ENCODE measurements at places on chromosomes 1 and 21.

- no peak for DNase-seq
These were observed 16.7 kb downstream of the USP48 start for GRCh38 chr1:21766210-21766609.

DNA sequence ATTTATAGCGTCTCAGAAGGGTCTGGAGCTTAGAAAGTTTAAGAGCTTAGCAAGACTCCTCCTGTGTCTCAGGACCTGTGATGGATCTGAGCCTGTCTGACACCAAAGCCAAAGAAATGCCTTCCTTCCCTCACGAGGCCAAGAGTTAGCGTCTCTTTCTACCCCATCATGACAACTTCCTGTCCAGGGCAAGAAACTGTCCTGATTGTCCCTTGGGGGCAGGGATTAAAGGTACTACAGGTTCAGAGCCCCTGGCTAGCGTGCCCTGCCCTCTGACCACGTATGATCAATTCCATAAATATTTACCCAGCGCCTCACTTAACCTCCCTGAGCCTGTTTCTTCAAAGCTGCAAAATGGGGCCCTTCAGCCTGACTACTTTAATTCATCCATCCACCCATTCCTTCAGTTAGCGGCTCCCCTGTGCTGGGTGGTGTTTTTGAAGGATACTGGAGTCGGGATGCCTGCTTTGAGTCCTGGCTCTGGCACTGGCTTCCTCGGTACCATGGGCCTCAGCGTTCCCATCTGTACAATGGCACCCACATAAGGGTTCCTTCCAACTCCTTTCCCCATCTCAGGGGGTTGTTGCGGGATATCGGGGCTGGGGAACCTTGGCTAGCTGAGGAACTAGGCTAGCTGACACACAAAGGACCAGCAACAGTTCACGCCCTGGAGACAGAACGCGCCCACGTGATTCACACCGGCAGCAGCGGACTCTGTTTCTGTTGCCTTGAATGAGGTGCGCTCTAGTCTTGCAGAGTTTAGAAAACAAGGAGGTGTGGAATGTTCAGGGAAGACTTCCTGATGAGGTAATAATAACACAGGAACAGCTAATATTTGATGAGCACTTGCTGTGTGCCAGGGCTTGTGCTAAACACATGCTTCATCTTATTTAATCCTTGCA is 23.0 kb upstream of the EPHA2 start:
- no peak for DNase-seq

GRCh38 chr1:201026234-201026633 is 2.7 kb upstream of the KIF21B start:
- DNase-seq = no peak

DNA sequence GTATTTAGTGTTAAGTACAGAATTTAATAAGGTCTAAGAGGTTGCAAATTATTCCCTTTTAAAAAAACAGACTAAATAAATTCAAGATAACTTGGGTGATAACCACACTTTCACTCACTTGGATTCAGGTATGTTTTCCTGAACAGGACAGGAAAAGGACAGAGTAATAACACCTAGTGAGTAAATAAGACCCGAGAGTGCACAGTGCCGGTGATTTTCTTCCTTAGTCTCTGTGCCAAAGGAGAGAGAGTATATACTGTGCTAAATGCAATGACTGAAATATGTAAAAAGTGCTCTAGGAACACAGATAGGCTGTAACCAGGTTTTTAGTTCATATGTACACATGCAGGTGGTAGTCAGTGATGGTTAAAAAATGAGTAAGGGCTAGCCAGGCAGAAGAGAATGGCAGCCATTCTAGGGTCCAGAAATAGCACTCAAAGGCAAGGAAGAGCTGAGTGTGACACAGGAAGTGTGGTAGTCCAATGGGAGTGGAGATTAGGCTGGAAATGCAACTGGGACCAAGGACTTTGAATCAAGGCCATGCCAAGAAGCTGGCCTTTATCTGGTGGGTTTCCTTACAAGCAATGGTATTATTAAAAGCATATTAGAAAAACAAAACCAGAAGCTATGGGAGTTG is 58.1 kb downstream of the NRIP1 start:
- DNase-seq = no peak

DNA sequence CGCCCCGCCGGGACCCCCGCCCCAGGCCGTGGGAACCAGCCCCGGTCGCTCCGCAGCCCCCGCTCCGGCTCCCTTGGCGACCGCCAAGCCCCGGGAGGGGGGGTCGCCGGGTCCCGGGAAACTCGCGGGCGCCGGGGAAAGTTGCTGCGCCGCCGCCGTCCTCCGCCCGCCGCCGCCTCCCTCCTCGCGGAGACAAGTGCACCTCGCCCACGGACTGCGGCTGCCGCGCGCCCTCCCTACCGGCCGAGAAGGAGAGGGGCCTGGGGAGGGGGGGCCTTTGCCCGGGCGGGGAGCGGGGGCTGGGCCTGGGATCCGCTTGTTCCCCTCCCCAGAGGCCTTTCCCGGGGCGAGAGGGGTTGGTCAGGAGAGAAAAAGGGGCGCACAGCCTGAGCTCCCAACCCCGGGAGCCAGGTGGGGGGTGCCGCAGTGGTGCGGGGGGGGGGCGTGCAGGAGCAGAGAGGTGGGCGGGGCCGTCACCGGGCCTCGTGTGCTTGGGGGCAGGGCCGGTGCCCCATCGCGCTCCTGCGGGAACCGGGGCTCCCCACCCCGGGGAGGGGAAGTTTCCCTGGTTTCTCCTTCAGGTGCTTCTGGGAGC is 592 bp downstream of the AGRN start:
- DNase-seq = no peak

DNA sequence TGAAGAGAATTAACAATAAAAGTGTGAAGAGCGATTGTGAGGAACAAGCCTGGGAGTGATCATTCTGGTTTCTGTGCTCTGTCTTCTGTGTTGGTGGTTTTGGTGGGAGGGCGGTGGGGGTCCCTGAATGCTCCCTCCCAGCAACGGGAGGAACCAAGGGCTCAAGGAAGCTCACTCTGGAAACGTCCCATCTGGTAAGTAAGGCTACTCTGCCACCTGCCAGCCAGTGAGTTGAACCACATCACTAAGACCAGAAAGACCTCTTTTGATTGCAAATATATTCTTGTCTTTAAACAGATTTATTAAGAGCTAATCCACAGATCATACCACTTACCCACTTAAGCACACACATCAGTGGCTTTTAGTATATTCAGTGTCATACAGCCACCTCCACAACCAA is 125.0 kb downstream of the PRDM2 start:
- DNase-seq = no peak

GRCh38 chr1:89262643-89263042 is 10.0 kb downstream of the GBP5 start:
- DNase-seq = no peak

DNA sequence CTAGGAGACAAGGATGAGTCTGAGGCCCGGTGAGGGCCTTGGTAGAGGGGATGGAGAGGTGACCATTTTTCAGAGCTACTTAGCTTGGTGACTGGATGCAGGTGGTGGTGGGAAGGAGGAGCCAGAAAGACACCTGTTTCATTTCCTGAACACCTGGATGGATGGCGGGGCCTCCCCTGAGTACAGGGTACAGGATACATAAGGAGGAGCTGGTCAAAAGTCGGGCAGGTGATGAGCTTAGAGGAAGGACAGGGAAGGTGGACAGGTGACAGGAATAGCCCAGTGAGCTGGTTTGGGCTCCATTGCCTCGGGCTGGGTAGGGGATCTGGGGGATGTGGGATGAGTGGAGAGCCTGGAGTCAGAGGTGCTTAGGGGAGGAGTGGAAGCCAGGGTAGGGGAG is 6.3 kb downstream of the FAAH start:
- no peak for DNase-seq

DNA sequence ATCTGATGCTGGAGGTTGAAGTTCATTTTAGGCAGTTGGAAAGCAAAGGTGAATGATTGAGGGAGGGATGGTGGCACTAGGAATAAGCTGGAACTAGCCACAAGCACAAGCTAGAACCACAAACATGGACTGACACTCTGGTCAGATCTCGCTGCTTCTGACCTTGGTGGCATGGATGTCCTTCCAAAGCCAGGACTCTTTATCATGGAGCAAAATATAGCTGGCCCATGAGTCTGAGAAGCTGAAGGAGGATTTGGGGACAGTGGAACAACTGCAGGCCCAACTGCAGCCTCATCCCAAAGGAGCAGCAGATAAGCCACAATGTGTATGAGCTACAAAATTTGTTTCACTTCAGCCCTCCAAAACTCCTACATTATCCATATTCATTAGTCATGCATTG is 35.5 kb downstream of the SRSF11 start:
- DNase-seq = no peak

Data from cardiac muscle cell (in vitro differentiated cells and primary cell).